HT1080 (cell line): ENCODE measurements at places on chromosomes 12 and 14.

DNA sequence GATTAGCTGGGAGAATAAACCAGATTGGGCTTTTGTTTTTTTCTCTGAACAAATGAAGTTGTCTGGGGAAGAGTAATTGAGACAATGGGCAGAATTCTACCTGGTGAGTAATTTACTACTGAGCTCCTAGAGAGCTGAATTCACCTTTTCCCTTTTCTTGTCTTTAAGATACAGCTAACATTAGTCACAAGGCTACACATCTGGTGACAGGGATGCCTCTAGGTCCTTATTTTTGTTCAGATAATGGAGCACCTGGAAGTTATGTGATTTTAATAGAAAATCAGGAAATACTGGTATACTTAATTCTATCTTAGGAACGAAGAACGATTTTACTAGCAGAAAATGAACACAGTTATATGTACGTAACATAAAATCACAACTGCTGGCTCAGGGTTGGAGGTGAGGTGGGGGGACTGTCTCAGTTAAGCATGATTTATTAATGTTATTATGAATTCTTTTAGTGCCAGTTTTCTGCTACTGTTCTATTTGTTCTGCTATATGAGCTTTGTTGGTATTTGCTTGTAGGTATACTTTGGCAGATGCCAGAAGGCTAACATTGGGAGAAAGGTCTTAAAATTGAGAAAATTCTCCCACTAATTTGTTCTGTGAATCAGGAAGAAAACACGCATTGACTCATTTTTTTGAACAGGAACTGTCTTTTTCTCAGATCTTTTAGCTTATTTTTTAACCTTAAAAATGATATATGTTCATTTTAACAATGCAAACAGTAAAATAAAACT lies 482.7 kb upstream of the RGS6 start:
- DNase-seq = no peak

DNA sequence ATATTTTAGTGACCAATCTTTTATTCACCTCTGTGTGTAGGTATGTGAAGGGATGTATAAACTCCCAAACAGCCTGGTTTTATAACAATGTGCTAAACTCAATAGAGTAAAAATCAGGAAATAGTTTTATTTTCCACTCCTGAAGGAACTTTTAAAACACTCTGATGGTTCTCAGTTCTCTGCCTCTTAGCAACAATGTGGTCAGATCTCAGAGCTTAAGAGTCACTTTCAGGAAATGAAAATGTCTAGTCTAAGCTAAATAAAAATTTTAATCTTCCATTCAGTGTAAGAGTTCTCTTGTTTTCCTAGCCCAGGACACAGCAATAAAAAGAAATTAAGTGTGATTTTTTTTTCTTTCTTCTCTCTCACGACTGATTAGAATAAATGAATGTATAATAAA lies 718.0 kb downstream of the C12orf50 start:
- DNase-seq = no peak

GRCh38 chr14:102933618-102934231 lies 11.3 kb downstream of the AMN start:
- no peak for DNase-seq

GRCh38 chr14:61659582-61659981 lies 35.7 kb upstream of the HIF1A start:
- DNase-seq = no peak

- DNase-seq = no peak
These were observed 27.2 kb downstream of the NGB start for GRCh38 chr14:77243853-77244252.

DNA sequence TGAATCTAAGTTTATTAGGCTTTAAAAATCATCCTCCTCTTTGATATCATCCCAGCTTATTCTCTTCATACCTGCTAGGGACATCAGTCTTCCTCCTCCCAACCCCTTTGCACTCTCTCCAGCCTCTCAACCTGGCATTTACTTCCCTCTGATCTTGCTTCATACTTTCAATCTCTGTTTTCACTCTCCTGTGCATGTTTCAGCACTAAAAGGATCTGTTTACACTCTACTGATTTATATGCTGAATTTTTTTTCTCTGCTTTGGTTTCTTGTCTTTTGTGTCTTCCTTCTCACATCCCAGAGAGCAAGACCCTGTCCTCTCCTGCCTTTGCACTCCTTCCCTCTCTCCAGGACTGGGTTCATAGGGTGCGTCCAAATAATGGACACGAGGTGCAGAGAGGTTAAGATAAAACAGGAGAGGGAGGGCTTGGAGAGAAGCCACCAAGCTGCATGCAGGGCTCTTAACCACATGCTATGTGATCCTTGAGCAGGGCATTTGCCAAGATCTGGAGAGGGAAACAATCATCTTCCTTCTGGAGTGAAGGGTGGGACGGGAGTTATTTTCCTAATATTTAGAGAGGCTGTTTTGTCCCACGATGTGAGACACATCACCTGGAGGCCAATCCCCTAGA lies 3.0 kb upstream of the CISTR start:
- DNase-seq = peak; percentile 34

GRCh38 chr12:7127916-7128626 lies 618 bp downstream of the RBP5 start:
- DNase-seq = no peak

DNA sequence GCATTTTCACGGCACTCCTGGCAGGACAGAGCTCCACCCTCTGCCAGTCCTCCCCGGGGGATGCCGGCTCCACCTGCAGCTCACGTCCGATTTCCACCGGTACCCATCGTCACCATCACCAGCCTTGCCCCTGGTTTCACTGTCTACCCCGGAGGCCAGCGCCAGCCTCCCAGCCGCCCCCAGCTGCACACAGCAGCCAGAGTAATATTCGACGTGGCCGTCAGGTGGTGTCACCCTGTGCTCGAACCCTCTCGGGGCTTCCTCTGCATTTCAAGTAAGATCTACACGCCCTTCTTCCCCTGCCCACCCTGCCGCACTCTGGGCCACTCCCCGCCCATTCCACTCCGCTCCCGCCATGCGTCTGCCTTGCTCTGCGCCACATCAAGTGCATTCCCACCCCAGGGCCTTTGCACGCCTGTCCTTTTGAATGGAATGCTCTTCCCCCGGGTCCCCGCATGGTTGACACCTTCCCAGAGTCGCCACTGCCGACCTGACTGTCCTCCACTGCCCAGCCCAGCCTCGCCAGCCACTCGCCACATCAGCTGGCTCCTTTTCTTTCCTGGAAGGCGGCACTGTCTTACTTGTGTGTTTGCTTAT lies 80.3 kb downstream of the ADGRD1 start:
- no peak for DNase-seq

- no peak for DNase-seq
These were observed 3.6 kb downstream of the SCAF11 start for GRCh38 chr12:45986641-45987339.

DNA sequence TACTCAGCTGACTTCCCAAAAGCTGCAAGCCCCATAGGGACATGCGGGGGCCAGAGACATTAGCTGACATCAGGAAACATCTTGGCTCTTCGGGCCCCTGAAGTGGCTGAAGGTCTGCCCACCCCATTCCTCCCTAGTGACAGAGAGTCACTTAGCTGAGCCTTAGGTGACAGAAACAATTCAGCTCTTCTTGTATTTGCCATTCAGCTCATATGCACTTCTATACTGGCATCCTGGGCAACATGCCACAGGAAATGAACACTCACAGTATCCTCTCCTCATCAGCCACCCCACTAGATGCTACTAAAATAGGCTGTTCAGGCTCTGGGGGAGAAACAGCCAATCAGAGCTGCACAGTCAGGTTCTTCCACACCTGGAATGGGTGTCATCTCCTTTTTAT lies 3.4 kb downstream of the DCTN2 start:
- DNase-seq = peak; percentile 56

DNA sequence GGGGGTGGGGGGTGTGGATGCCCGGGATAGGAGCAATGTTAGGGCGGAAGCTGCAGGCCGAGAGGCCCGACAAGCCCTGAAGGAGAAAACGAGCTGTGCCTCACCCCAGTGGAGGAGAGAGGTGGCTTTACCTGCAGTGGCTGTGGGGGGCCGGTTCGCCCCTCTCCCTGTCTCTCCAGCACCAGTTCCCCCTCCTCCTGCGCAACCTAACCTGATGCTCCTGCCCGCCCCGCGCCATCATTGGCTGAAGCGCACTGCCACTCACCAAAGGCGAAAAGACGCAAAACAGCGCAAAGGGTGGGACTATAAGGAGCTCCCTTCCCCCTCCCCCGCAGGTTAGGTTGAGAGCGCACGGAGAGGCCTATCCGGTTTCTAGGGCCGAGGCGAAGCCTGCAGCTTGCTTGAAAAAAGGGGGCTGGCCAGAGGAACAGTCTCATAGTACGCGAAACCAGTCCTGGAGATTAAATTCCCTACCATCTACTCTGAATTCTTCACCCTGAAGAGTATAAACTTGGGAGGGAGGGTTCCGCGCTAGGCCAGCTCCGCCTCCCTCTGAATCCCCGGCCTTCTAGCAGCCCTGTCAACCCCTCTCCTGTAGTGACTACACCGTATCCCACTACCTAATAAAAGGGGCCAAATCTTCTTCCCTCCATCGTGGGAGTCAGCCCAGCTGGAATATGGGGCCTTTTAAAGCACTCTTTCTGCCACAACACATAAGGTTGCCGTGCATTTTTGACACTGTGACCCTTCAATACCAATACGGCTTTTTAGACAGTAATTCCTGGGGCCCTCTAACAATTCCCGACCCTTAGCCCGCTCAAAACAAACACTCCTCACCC lies 18.6 kb downstream of the CHD8 start:
- DNase-seq = peak; percentile 97

DNA sequence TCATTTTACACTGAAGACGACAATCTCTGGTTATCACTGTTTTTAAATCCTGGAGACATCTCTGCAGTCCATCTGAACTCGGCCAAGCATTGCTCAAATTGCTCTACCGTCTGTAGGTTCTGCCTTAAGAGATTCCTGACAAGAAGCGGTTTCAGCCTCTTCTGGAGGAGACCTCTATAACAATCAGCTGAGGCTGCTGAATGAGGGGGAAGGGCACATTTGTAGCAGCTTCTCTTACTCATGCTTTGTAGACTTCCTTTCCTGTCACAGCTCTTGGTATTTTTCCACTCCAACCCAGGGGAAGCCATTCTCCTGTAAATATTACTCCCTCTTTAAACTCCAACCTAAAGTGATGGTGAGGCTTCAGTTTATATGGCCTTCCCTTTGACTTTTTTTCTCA lies 3.0 kb downstream of the ARG2 start:
- peak; percentile 91 for DNase-seq

DNA sequence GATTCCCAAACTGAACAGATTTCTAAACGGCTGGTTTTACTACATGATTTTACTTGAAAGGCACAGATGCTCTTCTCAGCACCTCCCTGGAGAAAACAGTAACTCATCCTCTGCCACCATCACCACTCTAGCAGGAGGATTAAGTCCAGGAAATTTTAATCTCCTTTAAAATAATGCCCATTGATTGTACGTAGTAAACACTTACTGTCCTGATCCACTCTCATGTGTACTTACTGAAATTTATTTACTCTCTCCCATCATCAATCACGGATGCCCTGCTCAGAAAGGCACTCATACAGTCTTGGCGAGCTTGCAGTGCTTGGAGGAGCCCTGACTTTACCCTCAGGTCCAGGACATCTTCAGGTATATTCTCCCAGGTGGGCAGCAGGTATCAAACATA lies 239.8 kb upstream of the EGLN3 start:
- no peak for DNase-seq

DNA sequence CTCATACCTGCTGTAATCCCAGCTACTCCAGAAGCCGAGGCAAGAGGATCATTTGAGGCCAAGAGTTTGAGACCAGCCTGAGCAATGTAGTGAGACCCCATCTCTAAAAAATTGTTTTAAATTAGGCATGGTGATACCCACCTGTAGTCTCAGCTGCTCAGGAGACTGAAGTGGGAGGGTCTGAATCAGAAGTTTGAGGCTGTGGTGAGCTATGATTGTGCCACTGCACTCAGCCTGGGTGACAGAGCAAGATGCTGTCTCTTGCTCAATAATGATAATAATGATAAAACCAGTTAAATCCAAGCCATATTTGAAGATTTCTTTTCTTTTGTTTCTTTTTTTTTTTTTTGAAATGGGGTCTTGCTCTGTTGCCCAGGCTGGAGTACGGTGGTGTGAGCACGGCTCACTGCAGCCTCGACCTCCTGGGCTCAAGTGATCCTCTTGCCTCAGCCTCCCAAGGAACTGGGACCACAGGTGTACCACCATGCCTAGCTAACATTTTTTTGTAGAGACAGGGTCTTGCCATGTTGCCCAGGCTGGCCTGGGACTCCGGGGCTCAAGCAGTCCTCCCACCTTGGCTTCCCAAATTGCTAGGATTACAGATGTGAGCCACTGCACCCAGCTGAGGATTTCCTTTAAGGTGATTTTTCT lies 12.8 kb downstream of the PSMA6 start:
- DNase-seq = no peak

DNA sequence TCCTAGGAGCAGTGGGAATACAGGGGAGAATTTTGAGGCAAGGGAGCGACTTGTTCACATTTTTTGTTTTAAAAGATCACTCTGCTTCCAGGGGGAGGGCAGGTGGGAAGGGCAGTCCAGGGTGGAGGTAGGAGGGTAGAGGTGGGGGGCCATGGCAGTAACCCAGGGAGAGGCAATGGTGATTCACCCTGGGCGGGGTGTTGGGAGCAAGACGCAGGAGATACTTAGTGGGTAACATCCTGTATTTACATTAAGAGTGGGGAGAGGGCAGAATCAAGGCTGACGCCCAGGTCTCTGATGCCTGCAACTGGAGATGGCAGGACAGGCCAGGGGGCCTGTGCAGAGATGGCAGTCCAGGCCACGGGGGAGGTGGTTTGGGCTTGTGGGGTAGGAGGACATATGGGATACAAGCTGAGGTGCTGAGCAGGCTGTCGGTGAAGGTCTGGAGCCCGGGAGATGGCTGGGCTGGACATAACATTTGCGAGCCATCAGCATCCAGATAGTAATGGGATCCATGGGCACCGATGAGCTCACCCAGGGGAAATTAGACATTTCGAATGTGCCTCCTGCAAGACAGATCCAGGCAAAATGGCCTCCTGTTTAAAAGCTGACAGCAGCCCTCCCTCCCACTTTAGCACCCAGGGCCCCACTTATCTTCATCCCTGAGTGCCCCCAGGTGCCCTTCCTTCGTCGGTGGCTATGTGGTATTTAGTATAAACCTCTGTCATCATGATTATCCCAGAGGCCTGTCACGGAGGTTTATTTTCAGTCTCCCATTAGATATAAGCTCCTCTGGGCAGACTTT lies 9.3 kb downstream of the EML1 start:
- DNase-seq = peak; percentile 50

- DNase-seq = no peak
These were observed 16.3 kb downstream of the NDUFA9 start for GRCh38 chr12:4665236-4665635.

DNA sequence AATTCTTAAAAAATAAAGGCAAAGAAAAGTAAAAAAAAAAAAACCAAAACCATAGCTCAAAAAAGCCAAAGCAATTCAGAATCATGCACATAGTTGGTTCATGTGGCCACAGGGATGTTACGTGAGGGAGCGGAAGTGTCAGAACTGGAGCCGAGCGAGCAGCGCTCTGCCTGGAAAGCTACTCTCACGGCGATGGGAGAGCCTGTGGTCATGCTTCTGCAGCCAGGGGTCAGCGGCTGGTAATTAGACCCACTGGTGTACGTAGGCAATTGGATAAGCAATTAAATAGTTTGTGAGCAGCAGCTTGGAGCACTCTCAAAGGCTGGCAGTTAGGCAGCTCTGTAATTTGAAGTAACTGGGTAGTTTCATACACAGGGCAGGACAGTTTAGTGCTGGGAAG lies 58.1 kb downstream of the TRHDE start:
- DNase-seq = peak; percentile 17
